NCI-H460 (cell line): ENCODE measurements at places on chromosomes 3 and 15. TPM values are rescaled to one million over a fixed set of nuclear protein-coding genes. Genes with fewer than 3 reads are reported as not detected.

DNA sequence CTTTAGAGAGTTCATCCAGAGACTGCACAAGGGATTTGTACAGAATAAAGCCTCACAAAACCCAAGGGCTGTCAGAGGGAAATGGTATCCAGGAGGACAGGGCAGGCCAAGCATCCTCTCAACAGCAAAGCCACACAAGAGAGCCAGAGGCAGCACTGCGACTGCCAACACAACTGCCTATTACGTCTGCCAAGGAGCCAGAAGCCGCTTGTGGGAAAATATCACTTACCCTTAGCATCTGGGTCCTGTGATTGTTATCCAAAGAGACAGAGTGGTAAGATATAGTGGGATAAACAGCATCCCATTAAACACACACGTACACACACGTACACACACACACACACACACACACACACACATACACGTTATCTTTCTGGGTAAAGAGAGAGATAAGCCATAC is 618.3 kb upstream of the AGTR1 start:
- no peak for DNase-seq

- DNase-seq, result no peak
These were observed 28.8 kb upstream of the HES1 start for GRCh38 chr3:194107107-194107506.

DNA sequence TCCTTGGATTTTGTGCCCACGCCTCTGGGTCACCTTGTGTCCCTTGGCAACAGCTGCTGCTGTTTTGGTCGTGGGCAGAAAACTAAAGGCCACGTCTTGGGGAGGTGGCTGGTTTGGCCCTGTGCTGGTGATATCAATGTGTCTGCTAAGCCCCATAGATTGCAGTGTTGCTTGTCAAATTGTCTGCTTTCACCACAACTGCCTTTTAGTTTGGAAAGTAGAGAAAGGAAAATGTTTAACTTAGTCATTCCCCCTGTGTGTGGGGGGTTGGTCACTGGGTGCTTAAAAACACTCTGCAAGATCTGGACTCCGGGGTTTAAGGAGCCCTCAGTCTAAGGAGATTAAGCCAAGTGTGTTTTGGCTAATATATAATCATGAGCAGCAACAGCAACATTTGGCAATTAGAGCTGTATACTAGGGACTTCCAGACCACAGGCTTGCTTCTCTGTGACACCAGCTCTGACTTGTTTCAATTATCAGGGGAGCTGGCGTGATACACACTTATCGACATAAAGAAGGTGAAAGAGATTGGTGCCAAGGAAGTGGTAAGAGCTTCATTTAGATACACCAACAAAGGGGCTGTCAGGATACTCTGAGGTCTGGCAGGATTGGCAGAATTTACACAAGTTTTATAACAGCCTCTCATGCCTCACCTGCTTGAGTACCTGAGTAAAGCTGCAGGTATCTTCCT is 3.5 kb downstream of the SMAD3 start:
- no peak for DNase-seq

GRCh38 chr3:140384876-140385275 is 293.0 kb upstream of the TRIM42 start:
- no peak for DNase-seq

DNA sequence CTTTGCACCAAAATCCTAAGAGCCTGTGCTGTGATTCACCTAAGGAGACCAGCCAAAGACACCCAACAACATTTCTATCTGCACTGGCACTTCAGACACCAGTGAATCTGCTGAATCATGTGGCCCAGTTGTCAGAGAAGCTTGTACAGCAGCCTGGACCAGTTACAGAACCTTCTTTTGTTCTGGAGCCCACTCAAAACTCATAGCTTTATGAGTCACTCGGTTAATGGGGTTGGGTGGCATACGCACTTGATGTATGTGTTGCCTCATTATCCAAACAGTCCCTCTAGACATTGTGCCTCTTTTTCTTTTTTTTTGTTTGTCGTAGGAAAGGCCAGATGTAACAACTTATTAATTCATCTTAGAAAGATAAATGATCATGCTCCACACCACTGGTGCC is 25.6 kb upstream of the GOLGA6L2 start:
- no peak for DNase-seq

DNA sequence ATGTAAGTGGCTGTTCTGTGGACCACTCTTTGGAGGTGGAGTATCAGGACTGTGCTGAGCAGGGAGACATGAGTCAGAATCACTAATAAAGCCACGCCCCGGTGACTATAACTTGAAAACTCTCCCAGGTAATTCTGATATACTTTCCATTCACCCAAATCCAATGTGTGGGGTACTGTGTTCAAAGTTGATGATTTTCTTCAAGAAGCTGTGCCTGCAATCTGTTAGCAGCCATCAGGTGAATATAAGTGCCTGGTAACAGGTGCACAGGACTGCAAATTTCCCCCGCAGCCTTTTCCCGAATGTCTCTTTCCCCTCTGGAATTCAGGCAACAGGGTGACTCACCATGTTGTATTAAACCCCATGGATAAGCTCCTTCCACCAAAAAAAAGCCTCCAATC is 17.0 kb downstream of the MAGI1 start:
- no peak for DNase-seq

DNA sequence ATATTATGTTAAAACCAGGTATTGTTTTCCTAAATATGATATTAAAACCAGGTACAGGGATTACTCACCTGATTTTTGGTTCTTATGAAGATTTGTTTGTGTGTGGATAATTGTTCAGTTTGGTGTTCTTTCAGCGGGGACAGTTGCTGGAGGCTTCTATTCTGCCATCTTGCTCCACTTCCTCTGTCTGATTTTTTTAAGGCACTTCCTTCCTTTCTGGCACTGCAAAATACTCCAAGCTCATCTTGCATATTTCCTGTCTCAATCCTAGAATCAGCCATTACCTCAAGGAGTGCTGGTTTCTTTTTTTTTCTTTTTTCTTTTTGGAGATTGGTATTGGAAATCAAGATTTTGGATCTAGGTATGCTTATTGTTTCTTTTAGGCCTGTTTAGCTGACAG is 229.9 kb downstream of the SV2B start:
- no peak for DNase-seq

GRCh38 chr3:184082465-184082864 is 14.4 kb upstream of the HTR3E start:
- no peak for DNase-seq

DNA sequence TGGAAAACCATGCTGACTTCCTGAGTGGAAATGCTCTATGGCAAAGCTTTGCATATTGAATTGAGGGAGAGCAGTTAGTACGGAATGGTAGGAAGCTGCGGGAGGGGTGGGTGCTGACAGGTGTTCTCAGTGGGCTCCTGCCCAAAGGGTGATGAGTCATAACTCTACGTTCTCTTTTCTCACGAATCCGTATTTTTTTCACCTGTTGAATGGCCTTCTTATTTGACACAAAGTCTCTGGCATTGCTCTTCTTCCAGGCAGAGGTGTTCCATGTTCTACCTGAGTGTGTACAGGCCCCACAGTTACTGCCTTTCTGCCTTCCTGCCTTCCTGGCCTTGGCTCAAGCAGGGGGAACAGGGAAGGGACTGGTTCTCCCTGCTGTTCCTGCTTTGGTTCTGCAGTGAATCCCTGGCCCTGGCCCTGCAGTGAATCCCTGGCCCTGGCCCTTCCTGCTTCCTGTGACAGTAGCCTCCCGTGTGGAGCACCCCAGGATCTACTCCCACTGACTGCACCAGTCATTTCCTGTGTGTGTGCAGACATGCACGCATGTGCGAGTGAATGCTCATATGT is 31.9 kb downstream of the TRAK1 start:
- no peak for DNase-seq

DNA sequence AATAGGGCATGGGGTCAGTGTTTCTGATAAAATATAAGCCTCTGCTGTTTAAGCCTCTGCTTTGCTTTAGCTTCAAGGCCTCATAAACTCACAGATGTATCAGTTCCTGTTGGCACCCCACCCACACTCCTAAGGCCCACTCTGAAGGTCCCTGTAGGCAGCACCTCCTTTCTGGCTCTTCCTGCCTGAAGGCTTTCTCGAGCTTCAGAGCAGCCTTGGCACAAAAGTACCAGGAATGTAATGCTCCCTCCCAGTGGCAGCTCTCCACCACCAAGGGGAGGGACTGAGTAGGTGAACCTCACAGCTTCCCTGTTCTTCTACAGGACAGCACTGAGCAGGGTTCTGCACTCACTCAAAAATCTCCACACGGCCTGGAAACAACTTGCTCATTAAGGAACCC is 102.2 kb downstream of the ABHD5 start:
- DNase-seq, result no peak

GRCh38 chr3:59580499-59580898 is 530.7 kb upstream of the CFAP20DC start:
- DNase-seq, result no peak

DNA sequence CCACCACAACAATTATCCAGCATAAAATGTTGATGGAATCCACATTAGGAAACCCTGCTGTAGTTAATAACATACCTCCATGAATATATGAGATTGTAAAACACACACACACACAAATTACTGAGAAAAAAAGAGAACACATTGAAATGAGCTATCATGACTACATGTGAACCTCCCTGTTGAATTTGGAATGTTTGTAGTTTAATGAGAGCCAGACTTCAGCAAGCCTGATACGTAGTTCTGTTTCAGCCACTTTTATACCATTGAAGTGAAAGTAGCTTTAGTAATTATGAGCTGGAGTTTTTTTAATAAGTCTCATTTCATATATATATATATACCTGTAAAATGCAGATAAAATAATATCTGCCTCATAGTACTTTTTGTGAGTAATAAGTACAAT is 1146.4 kb downstream of the NAALADL2 start:
- DNase-seq, result no peak

GRCh38 chr15:74414603-74415338 is 19.0 kb downstream of the SEMA7A start:
- DNase-seq, result no peak

DNA sequence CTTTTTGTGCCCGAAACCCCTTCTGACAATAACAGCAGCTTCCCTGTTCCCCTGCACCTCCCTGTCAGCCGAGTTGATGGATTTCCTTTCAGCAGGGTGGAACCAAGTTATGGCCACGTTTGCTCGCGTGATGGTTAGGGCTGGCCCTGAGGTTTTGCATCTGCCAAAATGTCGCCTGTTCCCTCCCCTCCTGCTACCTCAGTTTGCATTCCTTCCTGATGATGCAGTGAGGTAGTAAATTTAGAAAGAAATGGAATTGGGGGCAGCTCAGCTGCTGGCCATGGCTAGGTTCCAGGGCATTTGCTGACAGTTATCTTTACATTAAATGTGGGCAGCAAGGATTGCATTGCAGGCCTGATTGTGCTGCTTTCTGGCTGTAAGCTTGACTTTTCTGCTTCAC is 13.2 kb downstream of the LIMD1 start:
- no peak for DNase-seq

- DNase-seq, result no peak
These were observed 49.9 kb downstream of the CACNA1D start for GRCh38 chr3:53544357-53544756.

- no peak for DNase-seq
These were observed 184.8 kb upstream of the CHL1 start for GRCh38 chr3:11734-12133.

DNA sequence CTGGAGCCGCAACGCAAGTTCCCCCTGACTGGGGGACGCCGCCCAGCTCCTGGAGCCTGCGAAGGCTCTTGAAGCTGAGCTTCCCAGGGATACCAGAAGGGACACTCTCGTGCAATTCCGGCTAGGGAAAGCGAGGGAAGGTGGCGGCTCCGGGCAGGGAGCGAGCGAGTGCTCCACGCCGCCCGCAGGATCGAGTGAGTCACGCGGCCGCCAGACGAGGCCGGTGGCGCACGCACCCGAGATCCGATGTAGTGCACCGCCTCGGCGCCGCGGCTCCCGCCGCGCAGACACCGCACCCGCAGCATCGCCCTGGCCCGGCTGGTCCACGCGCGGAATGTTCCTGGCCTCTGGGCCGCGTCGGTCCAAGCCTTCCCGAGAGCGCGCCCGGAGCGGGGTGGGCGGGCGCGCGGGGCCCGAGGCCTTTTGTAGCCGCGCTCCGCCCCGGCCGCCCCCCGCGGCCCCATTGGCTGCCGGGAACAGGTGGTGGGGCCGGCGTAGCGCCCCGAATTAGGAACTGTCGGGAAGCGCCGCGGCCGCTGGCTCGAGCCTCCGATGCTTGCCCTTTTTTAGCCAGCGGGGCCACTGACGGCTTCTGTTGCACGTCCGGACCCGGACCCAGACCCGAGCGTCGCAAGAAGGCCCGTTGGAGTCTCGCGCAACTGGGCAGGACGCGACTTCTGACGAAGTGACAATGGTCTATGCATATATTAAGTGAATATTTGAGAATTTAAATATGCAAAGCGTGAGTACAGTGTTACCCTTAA is at the start of gene GATM:
Gene GATM, minus strand, starts transcription at position 396 of the 764 bp plus-strand sequence. Its CDS starts 91 bp downstream, at position 305.
- DNase-seq, result peak; percentile 64

- no peak for DNase-seq
These were observed 4.0 kb upstream of the IL17RE start for GRCh38 chr3:9898467-9899241.

- no peak for DNase-seq
These were observed 26.4 kb upstream of the LRIG1 start for GRCh38 chr3:66527246-66527645.

DNA sequence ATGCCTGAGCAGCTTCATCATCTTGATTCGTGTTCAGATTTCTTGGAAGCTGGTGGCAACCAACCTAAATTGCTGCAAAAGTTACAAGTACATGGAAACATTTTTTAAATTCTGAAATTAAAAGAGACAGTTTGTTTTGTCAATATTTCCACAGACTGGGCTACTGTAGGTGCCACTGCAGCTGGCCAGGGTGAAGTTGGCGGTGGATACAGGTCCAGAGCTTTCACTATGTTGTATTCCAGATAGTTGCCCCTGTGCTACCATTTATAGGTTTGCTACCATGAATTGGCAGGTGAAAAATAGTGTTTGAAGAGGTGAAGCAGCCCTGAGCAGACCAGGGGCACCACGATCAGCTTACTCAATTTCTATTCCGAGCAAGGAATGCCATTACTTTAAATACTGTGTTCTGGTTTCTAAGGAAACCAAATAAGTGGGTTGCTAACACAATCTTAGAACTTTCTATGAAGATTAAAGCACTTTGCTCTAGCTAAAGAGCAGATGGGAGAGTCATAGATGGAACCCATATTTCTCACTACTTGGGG is 21.2 kb upstream of the SHC4 start:
- DNase-seq, result no peak

DNA sequence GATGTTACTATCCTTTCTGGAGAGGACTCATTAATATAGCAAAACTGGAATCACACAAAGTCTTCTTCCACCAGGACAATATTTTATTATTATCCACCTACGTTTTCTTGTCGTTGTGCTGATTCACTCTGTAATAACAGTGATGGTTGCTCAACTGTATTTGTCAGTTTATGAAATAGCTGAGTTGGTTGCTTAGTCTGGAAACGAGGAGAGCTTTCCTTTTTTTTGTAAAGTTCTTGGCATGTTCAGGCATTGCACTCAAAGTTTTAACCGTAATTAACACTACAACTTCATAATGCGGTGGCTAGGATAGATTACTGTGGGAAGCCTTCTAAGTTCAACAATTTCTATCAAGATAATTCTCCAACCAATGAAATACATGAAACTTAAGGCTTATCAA is 131.2 kb downstream of the RAP2B start:
- DNase-seq, result peak; percentile 43

GRCh38 chr3:179768080-179768479 is 115.2 kb downstream of the USP13 start:
- peak; percentile 32 for DNase-seq

WDR6 gene
- total RNA-seq, result 27.8 and 28.2 TPM in 2 replicates

GP9 gene
- total RNA-seq, result not detected in 2 replicates

INSYN1 gene
- 0.02 TPM in 1 of 2 replicates, not detected in the other for total RNA-seq

CYP1A2 gene
- total RNA-seq, result not detected in 2 replicates

GLCE gene
- total RNA-seq, result 95.2 and 115 TPM in 2 replicates

B3GALNT1 gene
- 1.9 and 2.3 TPM in 2 replicates for total RNA-seq
